ENCODE measurements at places on chromosomes 1 and 21. TPM values are rescaled to one million over a fixed set of nuclear protein-coding genes. Genes with fewer than 3 reads are reported as not detected.

DNA sequence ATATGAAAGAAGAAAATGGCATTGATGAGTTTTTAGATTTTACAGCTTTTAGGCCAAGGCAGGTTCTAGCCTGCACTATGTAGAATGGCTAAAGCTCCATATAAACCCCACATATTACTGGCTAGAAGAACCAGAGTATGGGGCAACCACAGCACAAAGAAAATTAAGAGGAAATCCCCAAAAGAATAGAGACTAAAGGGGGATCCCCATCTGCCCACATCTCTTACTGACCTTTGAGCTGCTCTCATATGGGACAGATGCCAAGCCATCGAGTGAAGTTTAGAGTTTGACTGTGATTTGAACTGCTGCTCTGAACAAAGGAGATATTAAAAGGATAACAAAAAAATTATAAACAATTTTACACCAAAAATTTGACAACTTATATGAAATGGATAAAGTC is 102.2 kb upstream of the HAO2 start:
- H3K4me3 ChIP-seq, result no peak overlapping the region
- no peaks in the 10 kb centered on the region for H3K36me3 ChIP-seq
- no peak for DNase-seq
- no peak overlapping the region for H3K27ac ChIP-seq
- no peaks in the 10 kb centered on the region for H3K27me3 ChIP-seq

The OLIG2 gene
- 2.5 TPM for total RNA-seq

DNA sequence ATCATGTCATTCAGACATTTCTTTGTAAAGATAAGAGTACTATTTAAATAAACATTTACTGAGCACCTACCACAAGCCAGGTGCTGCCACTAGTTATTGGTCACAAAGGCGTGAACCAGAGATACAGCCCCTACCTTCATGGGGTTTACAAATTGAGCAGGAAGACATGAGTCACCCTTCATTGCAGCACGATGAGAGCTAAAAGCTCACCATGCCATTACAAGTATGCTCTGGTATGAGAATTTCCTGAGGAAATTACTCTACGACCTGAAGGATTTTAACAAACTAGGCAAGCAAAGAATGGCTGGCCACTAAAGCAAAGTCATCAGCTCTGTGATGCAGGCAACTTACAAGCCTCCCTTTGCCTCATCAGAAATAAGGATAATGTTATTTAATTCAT is 346.8 kb downstream of the BRINP2 start:
- no peaks in the 10 kb centered on the region for H3K36me3 ChIP-seq
- no peak overlapping the region for H3K27ac ChIP-seq
- no peaks in the 10 kb centered on the region for H3K4me1 ChIP-seq

DNA sequence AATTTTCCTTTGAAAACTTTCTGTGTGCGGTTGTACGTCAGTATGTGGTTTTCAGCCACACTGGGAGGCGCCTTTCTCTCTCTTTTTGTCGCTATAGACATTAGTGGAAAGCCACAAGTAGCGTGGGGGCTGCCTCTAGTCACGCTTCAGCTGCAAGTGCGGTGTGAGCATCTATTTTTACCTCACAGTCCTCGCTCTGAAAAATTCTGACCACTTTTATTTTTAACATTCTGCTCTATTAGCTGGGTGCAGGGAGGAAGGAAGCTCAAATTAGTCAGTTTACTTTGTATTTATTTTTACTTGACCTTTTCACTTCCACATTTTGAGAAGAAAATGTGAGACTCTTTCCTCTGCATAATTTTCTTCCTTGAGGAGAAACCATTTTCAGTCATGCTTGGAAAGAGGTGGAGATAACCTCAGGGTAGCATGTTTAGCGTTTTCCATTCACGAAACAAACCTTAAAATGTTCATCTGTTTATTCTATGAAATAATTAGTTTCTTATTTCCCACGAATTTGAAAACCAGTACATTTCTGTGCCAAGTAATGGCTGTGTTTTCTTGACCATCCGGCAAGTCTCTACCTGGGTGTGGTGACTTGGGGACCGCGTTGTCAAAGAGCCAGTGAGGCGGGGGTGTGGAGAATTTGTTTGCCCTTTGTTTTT is 35.6 kb downstream of the ADARB1 start:
- no peak overlapping the region for H3K27ac ChIP-seq
- no peaks in the 10 kb centered on the region for H3K36me3 ChIP-seq
- DNase-seq, result peak; percentile 23
- H3K4me3 ChIP-seq, result no peak overlapping the region
- H3K27me3 ChIP-seq, result no peaks in the 10 kb centered on the region
- peaks cover 7% of the 10 kb centered on the region for H3K4me1 ChIP-seq

The EDARADD gene
- 2.2 TPM for total RNA-seq

- H3K27me3 ChIP-seq, result no peaks in the 10 kb centered on the region
- H3K4me1 ChIP-seq, result no peaks in the 10 kb centered on the region
- H3K27ac ChIP-seq, result no peak overlapping the region
- no peak for DNase-seq
Observed at GRCh38 chr1:30183895-30184294, 539.5 kb downstream of the MATN1 start.

The FCGR3A gene
- total RNA-seq, result not detected

- H3K27me3 ChIP-seq, result no peaks in the 10 kb centered on the region
- H3K4me1 ChIP-seq, result no peaks in the 10 kb centered on the region
- H3K27ac ChIP-seq, result no peak overlapping the region
Observed at GRCh38 chr1:74811436-74812179, 78.7 kb downstream of the TYW3 start.

GRCh38 chr1:38235705-38236104 is 189.1 kb upstream of the POU3F1 start:
- no peak overlapping the region for H3K4me3 ChIP-seq
- peaks cover 8% of the 10 kb centered on the region for H3K4me1 ChIP-seq
- H3K36me3 ChIP-seq, result no peaks in the 10 kb centered on the region
- DNase-seq, result peak; percentile 88

- peaks cover 5% of the 10 kb centered on the region for H3K27me3 ChIP-seq
- no peak overlapping the region for H3K4me3 ChIP-seq
- no peak for DNase-seq
- no peak overlapping the region for H3K27ac ChIP-seq
- no peaks in the 10 kb centered on the region for H3K36me3 ChIP-seq
Observed at GRCh38 chr1:89779151-89779940, 41.5 kb upstream of the LRRC8D start.

GRCh38 chr21:39802217-39802616 is 57.2 kb downstream of the IGSF5 start:
- no peaks in the 10 kb centered on the region for H3K27me3 ChIP-seq
- no peak for DNase-seq
- no peak overlapping the region for H3K4me3 ChIP-seq
- H3K36me3 ChIP-seq, result no peaks in the 10 kb centered on the region
- H3K4me1 ChIP-seq, result no peaks in the 10 kb centered on the region

The CLCNKA gene
- total RNA-seq, result 0.16 TPM

GRCh38 chr1:60488847-60489246 is 415.3 kb upstream of the C1orf87 start:
- H3K36me3 ChIP-seq, result no peaks in the 10 kb centered on the region
- no peak overlapping the region for H3K27ac ChIP-seq
- no peak overlapping the region for H3K4me3 ChIP-seq
- H3K4me1 ChIP-seq, result no peaks in the 10 kb centered on the region

GRCh38 chr1:118931876-118932275 is 56.3 kb downstream of the TBX15 start:
- no peaks in the 10 kb centered on the region for H3K27me3 ChIP-seq
- DNase-seq, result no peak
- no peaks in the 10 kb centered on the region for H3K4me1 ChIP-seq
- H3K27ac ChIP-seq, result no peak overlapping the region
- no peak overlapping the region for H3K4me3 ChIP-seq
- H3K36me3 ChIP-seq, result no peaks in the 10 kb centered on the region

The OR6K3 gene
- not detected for total RNA-seq

GRCh38 chr1:112265931-112266330 is 130.1 kb upstream of the CTTNBP2NL start:
- no peak overlapping the region for H3K27ac ChIP-seq
- no peaks in the 10 kb centered on the region for H3K27me3 ChIP-seq
- DNase-seq, result no peak
- no peaks in the 10 kb centered on the region for H3K36me3 ChIP-seq

DNA sequence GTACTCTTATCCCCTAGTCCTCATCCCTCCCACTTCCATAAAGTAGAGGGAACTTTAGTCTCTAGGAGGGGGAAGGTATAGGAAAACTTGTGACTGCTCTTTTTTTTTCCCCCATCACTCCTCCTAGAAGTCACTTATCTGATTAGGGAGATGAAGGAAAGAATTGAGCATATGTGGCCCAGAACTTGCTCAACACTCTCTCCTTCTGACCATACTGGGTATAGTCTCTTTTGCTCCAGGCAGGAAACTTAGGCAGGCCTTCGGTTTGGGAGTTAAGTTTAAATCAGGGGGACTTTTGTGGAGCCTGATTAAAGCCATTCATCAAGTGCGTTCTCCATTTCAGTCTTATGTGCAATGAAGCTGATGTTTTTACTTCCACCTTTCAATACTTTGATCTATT is 5.8 kb downstream of the UBE2U start:
- no peak overlapping the region for H3K27ac ChIP-seq
- no peaks in the 10 kb centered on the region for H3K36me3 ChIP-seq
- peaks cover 9% of the 10 kb centered on the region for H3K4me1 ChIP-seq
- no peak overlapping the region for H3K4me3 ChIP-seq

Measured in astrocyte (in vitro differentiated cells and primary cell).